Activated T-cell treated with anti-CD3 and anti-CD28 coated beads for 48 hours (primary cell): ENCODE measurements at places on chromosomes 3 and 15.

- DNase-seq, result no peak
These were observed 167.3 kb upstream of the THBS1 start for GRCh38 chr15:39413558-39413957.

- no peak for DNase-seq
These were observed 178.8 kb downstream of the KLHL25 start for GRCh38 chr15:85615930-85616329.

GRCh38 chr3:152291649-152292066, 22.9 kb downstream of the MBNL1 start:
- DNase-seq, result no peak

DNA sequence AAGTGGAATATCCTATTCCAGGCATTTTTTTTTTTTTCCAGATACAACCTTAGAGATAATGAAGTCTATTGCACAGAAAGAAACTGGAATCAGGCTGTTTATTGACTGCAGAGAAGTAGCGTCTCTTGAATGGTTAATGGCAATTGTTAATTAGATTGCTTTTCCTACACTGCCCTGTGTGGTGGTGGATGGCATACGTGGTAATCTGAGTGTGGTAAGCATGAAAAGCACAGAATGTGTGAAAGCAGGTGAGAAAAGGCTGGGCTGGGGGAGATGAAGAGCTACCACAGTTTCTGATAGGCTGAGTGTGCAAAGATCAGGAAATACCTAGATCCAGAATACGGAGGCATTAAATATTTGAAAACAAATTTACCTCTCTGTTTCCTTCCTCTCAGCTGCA, 486.3 kb upstream of the TBL1XR1 start:
- no peak for DNase-seq

GRCh38 chr3:13417166-13417947, 2.8 kb downstream of the NUP210 start:
- DNase-seq, result no peak

GRCh38 chr15:90710436-90711027, 6.6 kb upstream of the BLM start:
- no peak for DNase-seq

- no peak for DNase-seq
These were observed 75.9 kb upstream of the RNU6-1 start for GRCh38 chr15:67915461-67916374.

DNA sequence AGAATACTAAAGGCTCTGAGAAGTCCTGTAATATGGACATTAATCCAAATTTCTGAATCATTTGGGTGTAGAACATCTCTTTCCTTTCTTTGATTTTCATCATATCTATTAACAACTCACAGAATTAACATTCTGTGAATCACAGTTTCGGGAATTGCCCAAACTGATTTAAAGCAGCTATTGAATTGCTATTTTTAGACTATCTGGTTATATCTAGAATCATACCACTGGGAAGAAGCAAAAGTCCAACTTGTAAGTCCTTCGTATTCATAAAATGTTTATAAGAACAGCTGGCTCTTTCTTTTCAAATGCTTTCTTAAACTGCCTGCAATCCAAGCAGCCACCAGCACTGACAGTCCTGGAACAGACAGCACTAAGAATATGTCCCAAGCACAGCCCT, 733.0 kb downstream of the NTRK3 start:
- DNase-seq, result no peak

DNA sequence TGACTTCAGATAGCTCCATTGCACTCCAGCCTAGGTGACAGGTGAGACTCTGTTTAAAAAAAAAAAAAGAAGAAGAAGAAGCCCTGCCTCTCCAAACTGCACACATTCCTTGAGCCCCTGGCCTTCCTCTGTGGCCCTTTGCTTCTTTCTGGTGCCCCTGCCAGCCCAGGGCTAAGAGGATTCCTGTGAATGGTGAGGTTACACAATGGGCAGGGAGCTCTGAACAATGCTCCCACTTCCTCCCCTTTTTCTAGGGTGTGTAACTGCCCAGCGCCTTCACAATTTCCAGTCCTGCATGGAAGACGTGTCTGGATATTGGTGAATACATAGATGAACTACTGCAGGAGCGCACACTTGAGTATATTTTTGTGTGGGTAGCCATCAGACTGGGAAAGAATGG, 3.6 kb upstream of the AMOTL2 start:
- DNase-seq, result no peak

DNA sequence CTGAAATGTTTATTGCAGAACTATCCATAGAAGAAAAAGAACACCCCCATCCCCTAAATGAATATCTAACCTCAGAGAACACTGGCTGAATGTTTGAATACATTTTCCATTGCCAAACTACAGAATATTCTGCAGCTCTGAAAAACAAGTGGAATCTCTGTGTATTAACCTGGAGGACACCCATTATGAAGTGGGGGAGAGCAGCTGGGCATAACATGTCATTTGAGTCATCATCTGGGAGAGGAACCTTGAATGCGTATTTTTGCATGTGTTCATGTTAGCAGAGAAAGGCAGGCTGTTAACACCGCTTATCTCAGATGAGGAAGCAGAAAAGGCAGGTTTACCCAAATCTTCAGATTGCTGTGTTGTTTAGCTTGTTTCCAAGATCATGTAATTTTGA, 31.5 kb downstream of the ESYT3 start:
- DNase-seq, result no peak

DNA sequence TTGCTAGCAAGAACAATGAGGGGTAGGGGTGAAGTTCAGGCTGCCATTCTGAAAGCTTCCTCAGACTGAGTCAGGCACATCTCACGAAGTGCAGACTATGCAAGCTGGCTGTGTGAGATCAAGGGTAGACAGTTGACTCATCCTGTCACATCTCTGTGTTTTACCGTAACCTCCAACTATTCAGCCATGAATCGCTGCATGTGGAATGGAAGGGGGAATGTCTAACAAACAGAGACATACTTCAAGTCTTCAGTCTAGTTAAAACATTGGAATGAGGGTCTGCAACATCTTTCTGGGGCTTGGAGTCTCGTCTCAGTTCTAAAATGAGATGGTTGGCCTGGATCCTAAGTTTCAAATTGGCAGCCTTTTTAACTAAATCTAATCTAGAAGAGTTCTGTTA, 25.9 kb downstream of the AGTR1 start:
- DNase-seq, result no peak

GRCh38 chr15:54540721-54541120, 562.5 kb downstream of the UNC13C start:
- no peak for DNase-seq

DNA sequence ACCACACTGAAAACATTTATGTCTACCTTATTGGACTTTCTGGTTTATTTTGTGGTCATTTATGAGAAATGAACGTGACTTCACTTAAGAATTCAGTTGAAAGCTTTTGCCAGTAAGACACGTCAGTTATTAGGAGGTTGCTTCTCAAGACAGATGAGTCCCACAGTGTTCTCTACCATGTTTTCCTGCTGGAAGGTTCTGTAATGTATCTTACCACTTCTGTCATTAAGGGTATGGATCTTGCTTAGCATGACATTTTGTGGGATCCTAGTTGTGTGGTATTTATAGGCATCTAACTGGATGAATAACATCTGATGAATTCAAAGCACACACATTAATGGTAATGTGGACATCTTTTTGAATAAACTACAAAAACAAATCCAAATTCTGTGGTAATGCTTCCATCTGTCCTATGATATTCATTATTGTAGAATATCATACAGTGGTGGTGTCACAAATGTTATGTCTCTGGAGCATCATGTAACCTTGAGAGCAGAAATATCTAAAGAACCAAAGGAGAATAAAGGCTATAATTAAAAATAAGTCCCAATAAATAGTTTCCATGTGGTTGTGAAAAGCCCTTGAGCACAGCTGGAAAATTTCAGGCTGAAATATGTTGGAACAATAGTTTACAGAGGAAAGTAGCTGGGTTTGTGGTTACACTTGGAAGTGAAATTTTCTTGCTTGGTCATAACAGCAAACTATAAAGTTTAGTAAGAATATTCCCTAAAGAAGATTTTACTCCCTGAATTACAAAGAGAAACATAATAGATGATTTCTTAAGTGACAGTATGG, 61.5 kb downstream of the C3orf38 start:
- DNase-seq, result no peak

DNA sequence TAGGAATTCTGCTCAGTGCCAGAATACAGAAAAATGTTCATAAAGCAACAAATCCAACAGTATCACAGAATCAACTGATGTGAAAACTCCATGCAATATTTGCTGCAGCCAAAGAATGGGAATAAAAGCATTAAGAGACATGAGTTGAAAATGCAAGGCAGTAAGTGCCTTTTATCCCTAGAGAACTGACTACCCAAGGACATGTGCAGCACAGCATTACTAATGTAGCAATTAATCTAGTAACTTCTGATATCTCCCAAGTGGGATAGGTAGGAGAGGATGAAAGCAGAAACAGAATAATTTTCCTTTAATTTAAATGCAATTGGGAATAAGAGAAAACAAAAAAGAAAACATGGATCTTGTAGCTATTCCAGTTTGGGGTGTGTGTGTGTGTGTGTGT, 497.5 kb upstream of the CBLB start:
- DNase-seq, result no peak

DNA sequence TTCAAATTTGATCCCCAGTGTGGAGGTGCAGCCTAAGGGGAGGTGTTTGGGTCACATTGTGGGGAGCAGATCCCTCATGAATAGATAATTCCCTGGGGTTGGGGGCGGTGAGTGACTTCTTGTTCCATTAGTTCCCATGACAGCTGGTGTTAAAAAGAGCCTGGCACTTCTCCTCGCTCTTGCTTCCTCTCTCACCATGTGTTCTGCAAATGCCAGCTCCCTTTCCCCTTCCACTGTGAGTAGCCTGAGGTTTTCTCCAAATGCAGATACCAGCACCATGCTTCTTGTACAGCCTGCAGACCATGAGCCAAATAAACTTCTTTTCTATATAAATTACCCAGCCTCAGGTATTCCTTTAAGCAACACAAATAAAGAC, 23.1 kb downstream of the RIOX2 start:
- DNase-seq, result no peak

DNA sequence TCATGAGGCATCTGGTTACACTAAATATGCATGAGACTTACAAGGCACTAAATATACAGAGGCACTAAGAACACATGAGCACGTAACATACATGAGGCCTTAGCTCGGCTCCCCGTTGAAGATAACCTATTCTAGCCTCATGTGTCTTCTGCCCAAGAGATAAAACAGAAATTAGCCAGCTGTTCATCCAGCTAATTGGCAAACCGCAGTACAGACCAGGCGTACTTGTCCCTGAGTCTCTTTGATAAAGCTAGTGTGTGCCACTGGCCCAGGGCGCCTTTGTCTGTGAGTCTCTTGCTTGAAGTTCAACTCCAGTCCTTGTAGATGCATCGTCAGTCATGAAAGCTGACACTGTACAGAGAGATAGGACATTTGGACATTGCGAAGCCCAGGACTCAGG, 121.9 kb upstream of the SPATA12 start:
- no peak for DNase-seq

DNA sequence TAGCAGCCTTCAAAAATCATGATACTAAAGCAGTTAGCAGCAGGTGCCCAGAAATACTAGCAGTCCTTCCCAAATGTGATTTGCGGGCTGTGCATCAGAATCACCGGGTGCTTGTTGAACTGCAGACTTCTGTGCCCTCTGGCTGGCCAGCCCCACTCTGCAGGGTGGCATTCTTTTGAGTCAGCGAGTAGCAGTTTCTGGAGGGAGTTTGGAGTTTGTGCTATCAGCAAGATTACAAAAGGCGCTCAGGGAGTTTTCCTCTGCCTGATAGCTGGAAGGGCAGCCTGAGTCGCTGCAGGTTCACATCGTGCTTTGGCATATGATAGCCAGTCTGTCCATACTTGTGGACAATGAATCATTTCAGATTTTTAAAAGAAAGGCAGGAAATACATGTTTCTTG, 57.6 kb downstream of the CLDN11 start:
- DNase-seq, result no peak

- no peak for DNase-seq
These were observed 30.7 kb upstream of the IGSF10 start for GRCh38 chr3:151491525-151491924.

DNA sequence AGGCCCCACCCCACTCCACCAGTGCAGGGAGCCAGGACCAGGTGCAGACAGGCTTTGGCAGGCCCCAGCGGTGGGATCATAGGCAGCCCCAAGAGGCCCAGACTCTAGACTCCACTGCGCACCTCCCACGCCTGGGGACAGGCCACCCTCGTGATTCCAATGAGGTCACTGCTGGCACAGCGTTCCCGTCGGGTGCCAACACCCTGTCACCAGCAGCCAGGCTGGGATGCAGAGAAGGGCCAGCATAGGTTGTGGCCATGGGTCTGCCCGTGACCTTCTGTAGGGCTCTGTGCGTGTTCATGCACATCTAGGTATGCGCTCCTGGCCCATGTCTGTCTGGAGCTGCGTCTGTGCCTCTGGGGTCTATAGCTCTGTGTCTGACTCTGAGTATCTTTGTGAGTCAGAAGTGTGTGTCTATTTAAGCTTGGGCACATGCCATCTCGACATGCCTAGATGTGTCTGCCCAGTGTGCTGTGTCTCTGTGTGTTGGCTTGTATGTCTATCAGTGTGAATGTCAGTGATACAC, 13.0 kb downstream of the VIPR1 start:
- no peak for DNase-seq

DNA sequence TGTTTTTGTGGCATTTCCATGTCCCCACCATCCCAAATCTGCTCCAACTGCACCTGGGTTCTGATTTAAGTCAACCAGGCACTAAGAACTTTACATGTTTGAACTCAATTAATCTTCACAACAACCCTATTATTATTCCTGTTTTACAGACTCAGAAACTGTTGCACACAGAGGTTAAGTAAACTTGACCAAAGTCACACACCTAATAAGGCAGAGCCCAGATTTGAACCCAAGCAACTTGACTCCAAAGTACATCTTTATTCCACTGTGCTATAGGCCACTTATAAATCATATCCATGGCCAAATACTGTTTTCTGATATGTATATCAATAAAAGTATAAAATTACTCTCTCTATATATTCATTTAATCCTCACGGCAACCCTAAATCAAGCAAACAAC, 16.4 kb downstream of the TM4SF18 start:
- DNase-seq, result no peak
